ENCODE measurements at places on chromosomes 13 and 19.
A peak's percentile ranks its signal among the peaks of the same experiment; 100 is the strongest.

DNA sequence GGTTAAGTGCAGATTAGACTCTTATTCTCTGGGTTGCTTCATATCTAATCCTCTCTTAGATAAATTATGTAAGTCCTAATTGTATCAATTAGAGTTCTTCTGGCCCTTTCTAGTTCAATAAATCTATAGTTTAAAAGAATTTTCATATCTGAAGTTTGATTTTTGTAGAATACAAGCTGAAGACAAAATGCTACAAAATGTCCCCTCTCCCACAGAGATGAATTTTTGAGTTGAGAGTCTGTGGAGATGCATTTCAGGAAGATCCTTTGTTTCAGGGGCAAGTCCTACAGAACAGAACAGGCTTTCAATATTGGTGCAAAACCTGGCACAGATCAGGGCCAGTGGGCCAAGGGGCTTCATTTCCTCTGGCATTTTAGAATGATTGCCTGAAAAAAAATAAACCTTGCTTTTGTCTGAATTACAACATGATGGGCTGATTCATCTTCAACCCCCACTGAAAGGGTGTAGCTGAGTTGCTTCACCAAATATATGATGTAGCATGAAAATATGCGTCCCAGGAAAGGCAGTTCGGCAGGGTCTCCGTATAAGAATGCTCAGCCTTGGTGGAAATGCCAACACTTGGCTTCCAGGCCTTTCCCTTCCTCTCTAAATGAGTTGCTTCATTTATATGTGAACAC, 6.4 kb upstream of the IPO5 start:
- no peak for DNase-seq

GRCh38 chr19:52138278-52138982, 1.3 kb downstream of the ZNF616 start:
- peak; percentile 31 for DNase-seq

- DNase-seq = no peak
Observed at GRCh38 chr13:102852556-102852955, 6.7 kb downstream of the ERCC5 start.

GRCh38 chr19:43541920-43542650, 9.1 kb downstream of the ZNF575 start:
- no peak for DNase-seq

DNA sequence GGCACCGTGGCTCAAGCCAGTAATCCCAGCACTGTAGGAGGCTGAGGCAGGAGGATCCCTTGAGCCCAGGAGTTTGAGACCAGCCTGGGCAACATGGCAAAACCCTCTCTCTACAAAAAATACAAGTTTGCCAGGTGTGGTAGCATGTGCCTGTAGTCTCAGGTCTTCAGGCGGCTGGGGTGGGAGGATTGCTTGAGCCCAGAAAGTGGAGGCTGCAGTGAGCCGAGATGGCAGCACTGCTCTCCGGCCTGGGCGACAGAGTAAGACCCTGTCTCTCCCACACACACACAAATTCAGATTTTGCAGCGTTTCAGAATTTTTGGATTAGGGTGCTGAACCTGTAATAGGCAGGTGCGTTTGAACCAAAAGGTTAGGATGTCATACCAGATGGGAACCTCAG, 2.2 kb downstream of the RPS11 start:
- no peak for DNase-seq

- DNase-seq = no peak
Observed at GRCh38 chr13:33728271-33729037, 89.5 kb upstream of the RFC3 start.

DNA sequence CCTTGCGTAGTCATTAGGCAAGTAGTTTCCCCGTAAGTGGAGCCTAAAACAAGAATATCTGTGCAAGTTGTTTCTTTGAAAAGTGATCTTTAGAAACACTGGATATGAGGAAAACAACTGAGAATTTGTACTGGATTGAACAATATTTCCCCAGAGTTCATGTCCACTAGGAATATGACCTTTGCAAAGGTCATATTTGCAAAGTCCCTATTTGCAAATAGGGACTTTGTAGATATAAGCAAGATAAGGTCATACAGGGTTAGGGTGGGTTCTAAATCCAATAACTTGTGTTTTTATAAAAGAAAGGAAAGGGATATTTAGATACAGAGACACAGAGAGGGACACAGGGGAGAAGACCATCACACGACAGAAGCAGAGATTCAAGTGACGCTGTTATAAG, 489.2 kb upstream of the ATXN8OS start:
- DNase-seq = no peak

- no peak for DNase-seq
Observed at GRCh38 chr13:37303606-37304005, 198.1 kb upstream of the CSNK1A1L start.

DNA sequence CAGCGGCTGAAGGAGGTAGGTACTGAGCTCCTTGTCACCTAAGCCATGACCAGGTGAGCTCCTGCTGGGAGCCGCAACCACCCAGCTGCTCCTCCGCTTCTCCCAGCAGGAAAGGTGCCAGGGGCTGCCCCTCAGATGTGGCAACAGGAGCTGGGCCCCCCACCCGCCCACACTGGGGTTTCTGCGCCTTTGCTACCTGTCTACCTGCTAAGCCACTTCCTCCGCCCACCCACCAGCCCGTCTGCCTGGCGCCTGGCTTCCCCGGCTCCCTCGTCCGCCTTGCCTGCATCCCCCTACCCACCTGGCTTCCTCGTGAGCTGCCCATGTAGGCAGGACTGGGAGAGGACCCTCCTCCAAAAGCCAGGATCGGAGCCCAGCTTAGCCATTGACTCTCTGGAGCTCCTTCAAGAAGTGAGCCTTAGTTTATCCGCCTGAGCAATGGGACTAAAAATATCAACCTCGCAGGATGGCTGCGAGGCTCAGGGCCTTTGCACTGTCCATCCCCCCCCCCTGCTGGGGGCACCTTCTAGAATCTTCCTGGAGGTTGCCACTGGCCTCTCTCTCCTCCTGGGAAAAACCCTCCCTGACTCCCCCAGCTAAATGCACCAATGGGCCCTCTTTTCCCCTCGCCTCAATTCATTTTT, 55.8 kb upstream of the KLF2 start:
- DNase-seq = no peak

- DNase-seq = no peak
Observed at GRCh38 chr13:94309997-94310855, 169.3 kb downstream of the DCT start.

DNA sequence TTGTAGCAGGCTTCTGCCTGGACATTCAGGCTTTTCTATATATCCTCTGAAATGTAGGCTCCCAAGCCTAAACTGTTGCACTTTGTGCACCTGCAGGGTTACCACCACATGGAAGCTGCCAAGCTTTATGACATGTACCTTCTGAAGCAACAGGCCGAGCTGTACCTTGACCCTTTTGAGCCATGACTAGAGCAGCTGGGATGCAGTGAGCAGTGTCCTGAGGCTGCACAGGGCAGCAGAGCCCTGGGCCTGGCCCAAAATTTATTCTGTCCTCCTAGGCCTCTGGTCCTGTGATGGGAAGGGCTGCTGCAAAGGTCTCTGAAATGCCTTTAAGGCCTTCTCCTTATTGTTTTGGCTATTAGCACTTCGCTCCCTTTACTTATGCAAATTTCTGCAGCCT, 23.5 kb upstream of the CD177 start:
- no peak for DNase-seq

DNA sequence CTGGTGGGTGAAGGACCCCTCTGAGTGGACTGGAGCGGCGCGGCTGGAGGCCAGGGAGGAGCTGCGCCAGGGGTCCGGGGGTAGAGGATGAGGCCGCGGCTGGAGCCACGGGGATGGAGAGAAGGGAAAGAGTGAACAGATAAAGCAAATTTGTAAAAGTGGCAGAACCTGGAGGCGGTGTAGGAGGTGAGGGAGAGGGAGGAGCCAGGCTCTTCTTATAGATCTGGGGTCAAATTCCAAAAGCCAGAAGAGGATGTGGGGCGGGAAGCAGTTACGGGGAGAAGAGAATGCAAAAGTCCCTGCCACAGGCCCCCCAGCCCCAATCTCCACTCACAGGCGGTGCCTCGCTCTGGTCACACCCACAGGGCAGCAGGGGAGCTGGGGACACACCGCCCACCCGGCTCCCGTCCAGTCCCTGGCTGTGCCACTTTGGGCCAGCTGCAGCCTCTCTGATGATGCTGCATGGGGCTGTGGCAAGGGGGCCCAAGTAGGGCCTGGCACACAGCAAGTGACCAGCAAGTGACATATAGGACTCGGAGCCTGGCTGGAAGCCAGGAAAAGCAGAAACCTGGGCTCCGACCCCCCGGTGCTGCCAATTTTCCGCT, 11.1 kb downstream of the LRRC4B start:
- no peak for DNase-seq

- no peak for DNase-seq
Observed at GRCh38 chr13:36840718-36841250, 21.8 kb downstream of the RFXAP start.

GRCh38 chr19:11465600-11465999, 15.2 kb downstream of the ELAVL3 start:
- no peak for DNase-seq

DNA sequence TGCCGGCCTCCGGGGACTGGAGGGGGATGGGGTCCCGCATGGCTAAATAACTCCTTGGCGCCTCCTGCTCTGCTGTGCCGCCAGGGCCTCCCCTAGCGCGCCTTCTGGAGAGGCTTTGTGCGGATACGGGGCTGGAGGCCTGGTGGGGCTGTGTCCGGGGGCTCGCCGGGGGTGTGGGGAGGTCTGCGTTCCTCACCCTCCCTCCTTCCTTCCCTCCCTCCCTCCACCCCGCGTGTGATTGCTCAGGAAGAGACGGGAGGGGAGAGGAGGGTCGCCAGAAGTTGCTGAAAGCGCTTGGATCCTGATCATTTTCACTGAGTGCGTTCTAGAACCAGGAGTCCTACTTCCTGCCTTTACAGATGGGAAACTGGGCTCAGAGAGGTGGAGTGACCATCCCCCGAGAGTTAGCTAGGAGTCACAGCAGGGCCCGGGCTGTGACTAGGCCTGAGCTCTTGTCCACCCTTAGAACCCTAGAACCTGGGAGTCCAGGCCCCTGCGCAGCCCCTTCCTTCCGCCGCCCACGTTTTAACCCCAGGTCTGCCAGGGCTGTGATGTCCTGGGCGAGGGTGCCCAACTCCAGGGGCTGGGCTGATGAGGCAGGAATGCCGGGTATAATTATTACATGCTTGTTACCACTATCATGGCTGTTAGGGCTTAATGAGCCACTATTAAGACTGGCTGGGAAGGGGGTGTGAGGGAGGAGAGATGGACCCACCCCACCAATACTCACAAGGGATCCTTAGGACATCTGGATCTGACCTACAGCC, 782 bp upstream of the JUND start:
- peak; percentile 55 for DNase-seq

GRCh38 chr13:93411186-93411680, 184.6 kb downstream of the GPC6 start:
- no peak for DNase-seq

DNA sequence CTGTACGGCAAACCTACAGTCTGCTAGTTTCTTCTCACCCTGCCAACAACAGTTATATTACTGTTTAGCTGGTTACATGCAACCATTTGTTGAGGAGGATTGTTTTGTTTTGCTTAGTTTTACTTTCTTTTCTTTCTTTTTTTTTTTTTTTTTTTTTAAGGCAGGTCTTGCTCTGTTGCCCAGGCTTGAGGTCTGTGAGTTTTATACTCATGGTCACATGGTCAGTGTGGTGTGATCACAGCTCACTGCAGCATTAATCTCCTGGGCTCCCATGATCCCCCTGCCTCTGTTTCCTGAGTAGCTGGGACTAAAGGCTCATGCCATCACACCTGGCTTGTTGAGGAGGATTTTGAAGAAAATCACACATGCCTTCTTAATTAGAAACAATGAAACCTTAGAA, 505.6 kb downstream of the GPC5 start:
- DNase-seq = no peak

DNA sequence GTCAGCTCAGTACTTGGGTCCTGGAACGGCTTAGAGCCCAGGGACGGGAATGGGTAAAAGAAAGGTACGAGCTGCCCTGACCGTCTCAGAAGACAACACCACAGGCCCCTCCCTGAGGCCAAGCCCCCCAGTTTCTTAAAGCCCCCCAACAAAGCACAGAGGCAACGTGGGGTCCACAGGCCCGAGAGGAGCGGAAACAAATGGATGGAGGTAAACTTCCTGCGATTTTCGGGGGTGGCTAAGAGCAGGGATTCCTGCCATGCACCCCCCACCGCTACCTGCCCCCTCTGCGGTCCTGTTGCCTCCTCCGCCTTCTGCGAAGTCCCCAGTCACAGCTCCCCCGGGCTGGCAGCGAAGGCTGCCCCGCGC, 48.2 kb downstream of the PTPRS start:
- no peak for DNase-seq

GRCh38 chr13:61030445-61030844, 385.2 kb downstream of the PCDH20 start:
- no peak for DNase-seq

- no peak for DNase-seq
Observed at GRCh38 chr19:3293560-3293959, 69.1 kb downstream of the CELF5 start.

GRCh38 chr19:14632286-14632685, 42.4 kb downstream of the ADGRE3 start:
- DNase-seq = peak; percentile 7

GRCh38 chr19:1417145-1417544, 9.8 kb downstream of the DAZAP1 start:
- DNase-seq = no peak

GRCh38 chr13:51856027-51856736, 5.6 kb upstream of the CCDC70 start:
- DNase-seq = no peak

DNA sequence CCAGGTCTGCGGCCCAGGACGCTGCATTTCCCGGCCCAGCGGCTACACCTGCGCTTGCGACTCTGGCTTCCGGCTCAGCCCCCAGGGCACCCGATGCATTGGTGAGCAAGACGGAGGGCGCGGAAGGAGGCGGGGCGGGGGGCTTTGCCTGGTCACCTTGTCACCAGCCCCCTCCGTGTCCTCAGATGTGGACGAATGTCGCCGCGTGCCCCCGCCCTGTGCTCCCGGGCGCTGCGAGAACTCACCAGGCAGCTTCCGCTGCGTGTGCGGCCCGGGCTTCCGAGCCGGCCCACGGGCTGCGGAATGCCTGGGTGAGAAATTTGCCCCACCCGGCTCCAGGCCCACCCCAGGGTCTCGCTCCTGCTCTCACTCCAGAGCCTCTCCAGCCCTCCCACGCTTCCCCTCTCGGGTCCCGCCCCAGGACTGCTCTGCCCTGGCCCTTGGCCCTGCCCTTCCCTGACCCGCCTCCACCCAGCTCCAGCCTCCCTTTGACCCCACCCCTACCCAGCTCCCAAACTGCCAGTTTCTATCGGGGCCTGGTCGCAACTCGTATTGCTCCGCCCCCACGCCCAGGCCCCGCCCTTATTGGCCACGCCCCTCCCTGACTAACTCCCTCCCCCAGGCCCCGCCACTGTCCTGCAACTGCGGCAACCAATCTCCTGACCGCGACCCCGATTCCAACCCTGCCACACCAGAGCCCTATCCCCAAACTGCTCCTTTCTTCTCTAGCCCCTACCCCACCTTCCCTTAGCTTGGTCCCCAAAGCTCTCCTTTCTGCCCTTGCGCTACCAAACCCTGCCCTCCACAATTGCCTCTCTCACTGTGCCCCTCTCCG, 8.6 kb downstream of the LTBP4 start:
- DNase-seq = peak; percentile 97

GRCh38 chr13:40777166-40777808, 6.3 kb upstream of the MRPS31 start:
- DNase-seq = peak; percentile 46

GRCh38 chr13:33364192-33364591, 78.6 kb upstream of the STARD13 start:
- DNase-seq = no peak

GRCh38 chr19:23784274-23784673, 25.6 kb upstream of the ZNF681 start:
- no peak for DNase-seq

Measured in activated CD4-positive, alpha-beta T cell treated with anti-CD3 and anti-CD28 coated beads, Interleukin-2, amount 50 U/mL, for 48 hours (primary cell).